ENCODE measurements at places on chromosomes 1 and 21. TPM values are rescaled to one million over a fixed set of nuclear protein-coding genes. Genes with fewer than 3 reads are reported as not detected.

- H3K4me3 ChIP-seq: no peak overlapping the region
- H3K4me1 ChIP-seq: peaks cover 15% of the 10 kb centered on the region
- H3K27ac ChIP-seq: no peak overlapping the region
- H3K36me3 ChIP-seq: no peaks in the 10 kb centered on the region
- H3K27me3 ChIP-seq: no peaks in the 10 kb centered on the region
Observed at GRCh38 chr1:3533067-3534048, 78.0 kb downstream of the MEGF6 start.

The GUCA2A gene
- total RNA-seq: not detected

DNA sequence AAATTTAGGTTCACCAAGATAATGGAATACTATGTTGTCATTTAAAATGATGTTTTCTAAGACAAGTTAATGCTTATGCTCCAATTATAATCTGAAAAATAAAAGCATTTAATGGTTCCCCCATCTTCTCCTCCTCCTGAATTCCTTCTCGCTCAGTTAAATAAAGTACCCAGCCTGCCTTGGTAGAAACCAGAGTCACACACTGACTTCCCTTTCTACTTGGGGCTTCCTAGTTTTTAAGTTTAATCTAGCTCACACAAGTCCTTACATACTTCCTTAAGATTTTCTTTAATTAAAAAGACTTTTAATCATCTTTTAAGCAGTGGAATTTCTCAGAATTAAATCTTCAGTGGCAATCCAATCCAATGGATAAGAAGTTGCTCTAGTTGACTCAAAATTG lies 32.9 kb downstream of the CD58 start:
- no peak overlapping the region for H3K4me3 ChIP-seq
- DNase-seq: no peak
- H3K36me3 ChIP-seq: peaks cover 46% of the 10 kb centered on the region
- H3K27me3 ChIP-seq: no peaks in the 10 kb centered on the region

The F13B gene
- total RNA-seq: not detected

The G0S2 gene
- total RNA-seq: not detected

DNA sequence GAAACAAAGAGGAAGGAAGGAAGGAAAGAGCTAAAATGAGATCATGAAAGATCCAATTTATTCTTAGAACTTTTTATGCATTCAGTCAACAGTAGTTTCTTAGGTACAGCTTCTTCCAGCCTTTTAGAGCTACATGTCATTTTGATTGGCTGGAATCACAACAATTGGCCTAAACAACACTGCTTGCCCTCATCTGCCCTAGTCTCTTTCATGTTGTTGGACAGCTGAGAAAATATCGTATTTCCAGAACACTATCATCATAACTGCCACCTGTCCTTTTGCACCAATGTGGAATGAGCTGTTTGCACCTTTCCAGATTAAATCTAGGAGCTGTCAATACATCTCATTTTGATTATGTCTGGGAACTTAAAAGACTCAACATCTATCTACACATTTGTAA lies 161.7 kb downstream of the TGFBR3 start:
- H3K4me1 ChIP-seq: no peaks in the 10 kb centered on the region
- peaks cover 36% of the 10 kb centered on the region for H3K36me3 ChIP-seq
- H3K27me3 ChIP-seq: no peaks in the 10 kb centered on the region

DNA sequence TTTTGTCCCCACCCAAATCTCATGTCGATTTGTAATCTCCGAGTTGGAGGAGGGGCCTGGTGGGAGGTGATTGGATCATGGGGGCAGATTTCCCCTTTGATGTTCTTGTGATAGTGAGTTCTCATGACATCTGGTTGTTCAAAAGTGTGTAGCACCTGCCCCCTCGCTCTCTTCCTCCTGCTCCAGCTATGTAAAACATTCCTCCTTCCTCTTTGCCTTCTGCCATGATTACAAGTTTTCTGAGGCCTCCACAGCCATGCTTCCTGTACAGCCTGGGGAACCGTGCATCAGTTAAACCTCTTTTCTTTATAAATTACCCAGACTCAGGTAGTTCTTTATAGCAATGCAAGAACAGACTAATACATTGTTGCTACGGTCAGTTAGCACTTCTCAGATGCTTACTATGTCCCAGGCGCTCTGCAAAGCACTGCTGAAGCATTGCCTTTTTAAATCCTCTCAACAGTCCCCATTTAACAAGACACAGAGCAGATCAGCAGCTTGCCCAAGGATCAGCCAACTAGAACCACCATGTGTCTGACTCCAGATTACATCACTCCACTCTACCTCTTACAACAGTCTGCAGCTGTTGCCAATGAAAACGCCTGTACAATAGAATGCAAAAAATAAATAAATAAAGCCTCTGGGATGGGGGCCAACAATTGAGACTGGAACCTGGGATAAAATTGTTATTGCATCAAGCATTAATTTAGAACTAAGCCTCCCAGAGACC lies 52.4 kb upstream of the USP1 start:
- H3K36me3 ChIP-seq: no peaks in the 10 kb centered on the region
- DNase-seq: no peak
- H3K27ac ChIP-seq: no peak overlapping the region
- no peaks in the 10 kb centered on the region for H3K4me1 ChIP-seq
- H3K27me3 ChIP-seq: peaks cover 1% of the 10 kb centered on the region

The LTN1 gene
- 38.3 TPM for total RNA-seq

DNA sequence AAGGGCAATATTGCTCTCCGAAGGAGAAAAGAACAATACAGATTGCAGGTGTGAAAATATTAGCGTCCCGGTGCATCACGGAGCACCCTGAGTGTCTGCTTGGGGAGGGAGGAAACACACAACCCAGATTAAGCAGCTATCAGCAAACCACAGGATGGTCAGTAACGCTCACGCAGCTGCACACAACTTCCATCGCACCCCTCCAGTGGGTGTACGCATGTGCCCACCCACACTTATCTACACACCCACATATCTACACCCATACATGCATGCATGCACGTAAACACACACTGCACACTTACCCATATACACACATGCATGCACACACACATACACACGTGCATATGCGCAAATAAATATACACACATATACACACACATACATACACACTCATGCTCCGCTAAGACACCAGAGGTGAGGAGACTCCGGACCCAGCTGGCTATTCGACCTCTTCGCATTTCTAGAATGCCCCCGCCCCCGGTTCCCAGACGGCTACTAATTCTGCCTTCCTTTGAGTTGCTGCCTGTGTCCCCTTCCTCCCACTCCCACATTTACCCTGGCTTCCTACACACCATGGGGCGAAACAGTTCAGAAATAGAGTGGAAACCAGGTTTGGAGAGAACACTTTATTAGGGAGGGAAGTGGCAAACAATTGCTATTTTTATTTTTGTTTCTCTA lies 26.2 kb downstream of the ITPKB start:
- DNase-seq: no peak
- peak overlapping the region; percentile 73 for H3K27ac ChIP-seq
- peak overlapping the region; percentile 76 for H3K4me3 ChIP-seq
- no peaks in the 10 kb centered on the region for H3K27me3 ChIP-seq

The NEGR1 gene
- not detected for total RNA-seq

The LRRIQ3 gene
- total RNA-seq: 0.44 TPM
